ENCODE measurements at places on chromosomes 5 and 9. TPM values are rescaled to one million over a fixed set of nuclear protein-coding genes. Genes with fewer than 3 reads are reported as not detected.

DNA sequence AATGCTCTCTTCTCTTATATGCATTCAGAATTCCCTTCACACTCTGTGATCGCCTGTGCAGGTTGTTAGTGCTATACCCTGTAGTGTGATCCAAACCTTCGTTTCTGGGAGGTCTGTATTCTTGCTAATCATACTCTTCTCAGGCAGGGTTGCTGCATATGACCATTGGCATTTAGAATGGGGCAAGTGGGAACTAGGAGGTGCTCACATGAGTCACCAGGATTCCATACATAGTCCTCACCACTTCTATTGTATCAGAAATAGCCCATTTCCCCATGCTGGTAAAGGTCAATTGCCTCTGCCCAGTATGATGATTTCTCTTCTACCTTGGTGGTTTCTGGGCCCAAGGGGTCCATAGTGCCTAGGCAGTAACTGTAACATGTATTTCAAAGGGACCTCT is 443.5 kb upstream of the CDH6 start:
- DNase-seq = no peak

DNA sequence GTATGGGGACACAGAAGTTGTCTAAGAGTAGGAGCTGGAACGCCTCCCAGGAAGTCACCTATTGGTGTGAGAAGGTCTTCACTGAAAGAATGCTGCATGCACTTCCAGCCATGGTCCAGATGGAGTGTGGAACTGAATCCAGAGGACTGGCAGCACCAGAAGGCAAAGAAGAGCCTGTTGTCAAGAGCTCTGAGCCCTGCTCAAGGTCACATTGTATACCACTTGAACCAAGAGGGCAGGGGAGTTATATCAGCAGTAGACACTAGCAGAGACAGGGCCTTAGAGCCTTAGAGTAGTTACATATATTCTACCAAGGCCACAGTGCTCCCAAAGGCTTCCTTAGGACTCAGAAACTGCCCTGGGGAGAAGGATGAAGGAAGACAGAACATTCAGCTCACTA is 130.8 kb upstream of the POC5 start:
- no peak for DNase-seq

DNA sequence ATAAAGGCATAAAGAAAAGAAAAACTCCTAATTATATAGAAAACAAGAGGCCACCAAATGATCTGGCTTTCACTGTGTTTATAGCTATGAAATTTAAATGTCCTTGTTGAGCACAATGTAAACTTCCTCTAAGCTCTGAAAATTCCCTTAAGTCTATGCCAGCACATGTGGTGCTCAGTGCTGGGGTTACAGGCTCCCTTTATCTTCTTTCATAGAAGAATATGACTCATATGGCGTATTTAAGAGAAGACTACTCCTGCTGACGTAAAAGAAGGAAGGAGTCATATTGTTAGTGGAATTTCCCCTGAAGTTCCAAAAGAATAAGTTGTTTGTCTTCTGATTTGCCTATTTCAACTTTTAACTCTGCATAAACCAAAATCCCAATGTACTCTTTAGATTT is 30.4 kb downstream of the RNF145 start:
- no peak for DNase-seq

The FRMD3 gene
- 97.7 TPM for total RNA-seq

DNA sequence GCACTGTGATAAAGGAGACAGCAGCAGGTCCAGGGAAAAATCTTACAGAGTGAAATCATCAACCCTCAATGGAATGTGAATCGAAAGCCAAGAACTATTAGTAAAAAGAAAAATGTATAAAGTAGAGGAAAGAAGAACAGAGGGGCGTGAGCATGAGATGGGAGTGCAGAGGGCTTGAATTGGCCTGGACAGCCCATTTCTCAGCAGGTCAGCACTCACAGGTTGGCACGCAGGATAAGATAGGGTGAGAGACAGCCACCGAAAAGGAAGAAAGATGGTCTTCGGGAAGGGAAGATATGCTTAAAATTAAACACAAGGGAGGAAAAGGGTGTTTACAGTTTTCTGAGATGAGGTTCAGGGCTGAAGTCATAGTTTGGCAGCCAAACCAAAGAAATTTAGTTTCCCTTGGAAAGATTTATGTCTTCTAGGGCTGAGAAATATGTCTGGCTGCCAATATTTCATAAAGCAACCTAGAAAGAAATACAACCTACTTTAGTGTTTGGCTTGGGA is 524.7 kb downstream of the SPATA31D1 start:
- DNase-seq = no peak

The COL23A1 gene
- 20.4 TPM for total RNA-seq

- DNase-seq = peak; percentile 50
These were observed 27.0 kb upstream of the ZNF622 start for GRCh38 chr5:16492398-16493140.

DNA sequence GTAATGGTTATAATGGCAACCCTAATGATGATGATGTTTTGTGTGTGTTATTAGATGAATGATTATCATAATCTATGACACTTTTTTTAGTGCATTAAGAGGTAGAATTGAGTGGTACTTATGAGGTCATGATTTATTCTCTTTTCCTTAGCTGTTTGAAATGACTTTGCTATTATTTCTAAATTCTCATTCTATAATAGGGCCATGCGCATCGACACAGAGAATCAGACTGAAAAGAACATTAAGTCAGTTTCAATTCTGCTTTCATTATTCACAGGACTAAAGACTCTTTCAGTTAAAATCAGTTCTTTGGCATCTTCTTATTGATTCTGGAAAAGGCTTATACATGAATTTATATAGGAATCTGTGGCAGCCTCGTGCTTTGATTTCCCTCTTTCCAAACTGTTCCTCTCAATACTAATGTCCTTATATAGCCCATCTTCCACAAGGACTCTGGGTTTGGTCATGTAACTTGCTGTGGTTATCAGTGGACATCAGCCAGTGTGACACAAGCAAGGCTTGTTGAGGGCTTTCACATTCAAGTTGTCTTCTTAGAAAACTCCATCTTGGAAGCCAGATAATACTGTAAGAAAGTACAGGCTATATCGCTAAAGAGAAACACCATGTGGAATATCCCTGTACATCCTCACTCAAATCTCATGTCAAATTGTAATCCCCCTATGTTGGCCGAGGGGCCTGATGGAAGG is 140.3 kb upstream of the CHD1 start:
- DNase-seq = no peak

DNA sequence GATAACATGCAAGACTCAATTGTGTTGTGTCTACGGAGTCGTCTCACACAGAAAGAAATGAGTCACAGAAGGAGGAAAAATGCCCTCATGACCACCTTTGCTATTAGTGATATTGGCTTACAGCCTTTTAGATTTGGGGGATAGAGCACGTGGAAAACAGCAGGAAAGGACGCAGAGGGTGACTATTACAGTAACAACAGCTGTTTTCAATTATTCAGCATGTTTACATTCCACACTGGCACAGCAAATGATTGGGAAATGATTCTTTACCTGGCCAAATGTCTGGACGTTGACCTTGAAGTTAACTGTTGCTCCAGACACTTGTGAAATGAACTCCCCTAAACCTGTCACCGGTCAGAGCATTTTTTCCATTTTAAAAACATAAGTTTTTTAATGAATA is 46.8 kb downstream of the APTX start:
- no peak for DNase-seq

- no peak for DNase-seq
These were observed 658 bp downstream of the PCDHGC4 start for GRCh38 chr5:141485321-141486055.

GRCh38 chr5:130126746-130127145 is 222.5 kb downstream of the CHSY3 start:
- DNase-seq = no peak

The ADAMTS2 gene
- 4.3 TPM for total RNA-seq

DNA sequence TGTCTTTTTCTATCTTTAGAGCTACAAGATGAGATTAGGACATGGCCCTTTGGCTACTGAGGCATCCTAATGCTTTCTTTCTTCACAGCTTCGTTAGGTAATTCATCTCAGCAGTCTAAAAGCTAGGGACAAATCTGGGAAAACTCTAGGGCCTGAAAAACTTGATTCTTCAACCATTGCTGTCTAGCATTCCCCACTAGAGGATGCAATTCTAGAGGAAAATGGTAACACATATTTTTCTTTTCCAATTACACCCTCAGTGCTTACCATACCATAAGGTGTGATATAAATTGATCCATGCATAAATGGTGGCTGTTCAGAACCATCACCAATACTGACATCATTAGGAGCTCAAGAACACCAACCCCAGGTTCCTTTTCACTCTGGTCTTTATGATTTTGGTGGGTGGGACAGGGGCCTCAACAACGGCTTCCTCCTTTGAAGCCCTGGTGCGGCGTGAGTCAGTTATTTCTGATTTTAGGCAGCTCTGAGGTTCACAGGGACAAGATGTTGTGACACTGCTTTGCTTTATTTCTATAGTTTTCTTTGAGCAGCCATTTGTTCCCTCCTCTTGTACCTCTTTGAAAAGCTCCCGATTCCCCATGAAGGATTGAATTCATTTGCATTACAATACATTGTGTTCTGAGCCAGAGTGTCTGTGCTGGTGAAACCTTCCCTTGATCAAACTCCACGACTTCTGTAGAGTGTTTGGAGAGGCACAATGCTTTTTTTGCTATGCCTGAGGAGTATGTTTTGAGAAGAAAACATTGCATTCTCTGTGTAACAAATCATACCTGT is 526.0 kb upstream of the TRPC7 start:
- DNase-seq = no peak

DNA sequence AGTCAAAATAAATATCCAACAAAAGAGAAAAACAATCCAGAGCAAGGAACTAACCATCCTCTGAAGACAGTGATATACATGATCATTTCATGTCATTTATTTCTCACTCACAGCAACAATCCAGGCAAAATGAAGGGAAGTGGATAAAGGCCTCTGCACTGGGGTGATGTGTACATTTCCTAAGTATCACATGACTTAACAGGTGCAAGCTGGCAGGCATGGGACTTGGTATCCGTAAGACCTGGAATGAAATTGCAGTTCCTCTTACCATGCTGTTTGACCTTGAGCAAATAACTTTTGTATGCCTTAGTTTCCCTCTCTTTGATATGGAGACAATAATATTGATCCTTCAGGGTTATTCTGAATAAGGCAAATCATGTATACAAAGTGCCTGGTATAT is 77.6 kb downstream of the PRLR start:
- DNase-seq = no peak

- DNase-seq = peak; percentile 55
These were observed 439 bp downstream of the SSBP2 start for GRCh38 chr5:81750308-81751008.

GRCh38 chr5:114361724-114362196 is at the start of gene KCNN2:
TSS of gene KCNN2 (plus strand) at chr5:114362070. CDS start at chr5:114362140, 70 bp downstream.
- DNase-seq = peak; percentile 87

The PDLIM4 gene
- total RNA-seq = 3.8 TPM

The GMCL2 gene
- not detected for total RNA-seq

- no peak for DNase-seq
These were observed 156.7 kb upstream of the TLX3 start for GRCh38 chr5:171152382-171152781.

DNA sequence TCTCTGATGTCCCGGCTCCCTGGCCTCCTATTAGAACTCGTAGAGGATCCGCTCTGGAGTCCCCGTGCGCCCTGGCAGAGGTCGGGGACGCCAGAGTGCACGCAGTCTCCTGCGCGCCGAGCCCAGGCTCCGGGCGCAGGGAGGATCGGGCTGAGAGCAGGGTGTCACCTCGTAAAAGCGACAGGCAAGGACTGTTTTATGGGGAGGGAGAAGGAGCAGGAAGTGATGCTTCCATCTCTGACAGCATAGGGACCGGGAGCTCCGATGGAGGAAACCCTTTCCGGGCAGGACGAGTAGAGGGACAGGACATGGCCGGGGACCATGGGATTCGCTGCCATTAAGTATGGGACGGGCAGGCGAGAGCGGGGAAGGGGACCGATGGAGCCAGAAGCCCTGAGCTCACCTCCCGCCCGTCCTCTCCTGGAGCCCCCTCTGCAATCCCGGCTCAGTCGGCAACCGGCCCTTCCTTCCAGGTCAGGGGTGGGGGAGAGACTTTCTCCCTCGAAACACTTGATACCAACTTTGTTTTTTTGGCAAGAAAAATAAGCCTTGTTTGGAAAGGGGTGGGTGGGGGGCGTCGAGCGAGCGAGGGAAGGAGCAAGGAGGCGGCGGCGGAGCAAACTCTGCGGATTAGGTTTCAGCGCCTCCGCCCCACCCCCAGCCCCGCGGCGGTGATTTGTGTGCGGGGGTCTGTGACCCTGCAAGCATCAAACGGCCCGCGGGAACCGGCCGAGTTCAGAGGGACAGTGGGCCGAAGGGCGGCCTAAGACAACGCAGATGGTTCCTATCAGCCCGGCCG is 12.6 kb downstream of the LMX1B start:
- DNase-seq = no peak

DNA sequence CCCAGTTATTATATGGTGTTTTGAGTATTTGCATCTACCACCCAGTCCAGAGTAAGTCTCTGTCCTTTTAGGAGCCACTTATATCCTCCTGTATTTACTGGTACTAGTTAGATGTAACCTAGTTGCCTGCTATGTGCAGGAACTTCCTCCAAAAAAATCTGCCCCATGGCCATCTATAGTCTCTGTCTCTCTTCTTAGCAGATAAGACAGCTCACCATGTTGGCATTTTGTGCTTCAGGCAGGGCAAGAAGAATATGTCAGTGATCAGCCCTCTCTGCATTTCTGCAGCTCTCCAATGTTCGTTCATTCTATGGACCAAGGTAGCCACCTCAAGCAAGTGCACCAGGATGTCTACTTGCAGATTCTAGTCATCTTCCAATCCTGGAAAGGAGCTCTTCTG is 446.5 kb downstream of the TLE1 start:
- no peak for DNase-seq

The OR2Y1 gene
- not detected for total RNA-seq

GRCh38 chr5:95684361-95684760 is 1.6 kb upstream of the SPATA9 start:
- no peak for DNase-seq

- DNase-seq = no peak
These were observed 2.9 kb downstream of the TGFBI start for GRCh38 chr5:136031711-136032110.

DNA sequence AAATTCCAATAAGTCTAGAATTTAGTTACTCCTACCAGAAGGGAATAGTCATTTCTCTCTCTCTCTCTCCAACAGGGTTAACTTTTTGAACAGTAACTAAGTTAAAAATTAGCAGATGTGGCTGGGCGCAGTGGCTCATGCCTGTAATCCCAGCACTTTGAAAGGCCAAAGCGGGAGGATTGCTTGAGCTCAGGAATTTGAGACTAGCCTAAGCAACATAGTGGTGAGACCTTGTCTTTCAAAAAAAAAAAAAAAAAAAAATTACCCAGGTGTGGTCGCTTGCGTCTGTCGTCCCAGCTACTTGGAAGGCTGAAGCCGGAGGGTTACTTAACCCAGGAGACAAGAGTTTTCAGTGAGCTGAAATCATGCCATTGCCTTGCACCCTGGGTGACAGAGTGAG is 639.7 kb downstream of the PTPRD start:
- DNase-seq = no peak

DNA sequence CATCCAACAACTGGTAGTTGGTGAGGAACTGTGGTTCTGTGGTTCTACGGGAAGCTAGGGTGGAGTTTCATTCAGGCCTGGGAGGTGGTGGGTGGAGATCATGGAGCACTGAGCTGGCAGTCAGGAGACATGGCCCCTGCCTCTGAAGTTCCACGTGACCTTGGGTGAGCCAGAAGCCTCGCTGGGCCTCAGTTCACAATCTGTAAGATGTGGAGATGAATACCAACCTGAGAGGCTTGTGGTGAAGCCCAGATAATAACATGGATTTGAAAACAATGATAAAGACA is 177.9 kb downstream of the MACROH2A1 start:
- DNase-seq = no peak
